CD4-positive, alpha-beta T cell treated with Interleukin-21 for 1 hour (primary cell): ENCODE measurements at places on chromosomes 12 and 14.

- no peak for DNase-seq
These were observed 378.5 kb upstream of the LMO3 start for GRCh38 chr12:16984484-16984883.

DNA sequence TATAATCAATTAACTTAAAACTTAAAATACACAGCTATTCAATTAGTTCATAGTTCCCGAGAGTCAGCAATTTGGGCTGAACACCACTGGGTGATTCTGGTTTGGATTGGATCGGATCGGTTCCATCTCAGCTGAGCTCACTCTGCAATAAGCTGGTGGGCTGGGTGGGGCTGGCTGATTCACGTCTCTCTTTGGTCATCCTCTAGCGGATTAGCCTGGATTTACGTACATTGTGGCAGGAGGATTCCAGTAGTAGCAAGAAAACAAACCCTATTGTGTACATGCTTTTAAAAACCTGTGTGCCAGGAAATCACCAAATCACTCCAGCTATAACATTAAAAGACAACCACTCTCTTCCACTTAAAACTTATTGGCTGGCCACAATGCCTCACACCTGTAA is 3.2 kb upstream of the CLEC4C start:
- DNase-seq, result no peak

DNA sequence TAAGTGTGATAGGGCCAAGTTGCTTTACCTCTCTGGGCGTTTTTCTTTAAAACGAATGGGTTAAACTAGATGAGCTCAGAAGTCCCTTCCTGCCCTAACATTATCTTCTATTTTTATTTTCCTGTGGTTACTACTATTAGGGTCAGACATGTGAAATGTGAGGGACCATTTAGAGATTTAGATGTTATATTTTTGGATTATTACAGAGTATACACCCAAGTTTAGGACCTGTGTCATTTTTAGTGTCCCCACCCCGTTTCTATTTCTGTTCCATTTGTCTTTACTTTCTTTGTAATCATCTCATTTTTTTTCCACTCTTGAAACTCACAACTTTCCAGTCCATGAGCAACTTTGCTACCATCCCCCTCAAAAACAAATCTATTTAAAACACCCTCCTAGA is 56.3 kb downstream of the SLC4A8 start:
- no peak for DNase-seq

GRCh38 chr14:20781803-20782202 is 735 bp downstream of the RNASE6 start:
- no peak for DNase-seq

- DNase-seq, result no peak
These were observed 167.2 kb downstream of the FSCB start for GRCh38 chr14:44339862-44340261.

GRCh38 chr12:131218923-131219669 is 265.4 kb downstream of the ADGRD1 start:
- DNase-seq, result no peak

DNA sequence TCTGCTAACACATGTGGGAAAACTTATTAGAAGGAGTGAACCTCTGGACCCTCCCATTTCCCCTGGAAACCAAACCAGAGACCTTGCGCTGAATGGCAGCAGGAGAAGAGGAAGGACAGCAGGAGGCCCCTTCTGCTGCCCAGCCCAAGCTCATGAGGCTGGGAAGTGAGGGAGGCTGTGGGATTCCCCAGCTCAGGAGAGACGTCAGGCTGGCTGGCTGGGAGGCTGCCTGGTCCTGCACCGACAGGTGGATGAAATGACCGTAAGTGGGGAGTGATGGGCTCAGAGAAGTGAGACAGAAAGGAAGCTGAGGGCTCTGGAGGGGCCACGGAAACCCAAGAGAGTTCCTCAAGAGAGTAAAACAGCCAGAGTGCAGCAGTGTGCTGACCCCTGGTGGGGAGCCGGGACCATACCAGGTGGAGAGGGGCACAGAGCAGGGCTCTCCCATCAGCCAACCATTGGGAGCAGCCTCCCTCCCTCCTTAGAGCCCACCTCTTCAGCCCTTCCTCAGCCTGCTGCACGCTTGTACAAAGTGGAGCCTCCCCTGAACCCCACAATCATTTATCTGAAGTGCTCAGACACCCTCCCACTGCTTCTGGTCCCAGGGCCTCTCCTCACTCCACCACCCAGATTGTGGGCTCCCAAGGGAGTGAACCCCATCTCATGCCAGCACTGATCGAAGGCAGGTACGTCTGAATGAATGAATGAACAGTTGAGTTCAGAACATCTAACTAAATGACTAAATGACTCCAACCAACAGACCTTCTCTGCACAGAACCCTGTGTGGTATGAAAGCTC is 14.0 kb downstream of the TAMALIN start:
- DNase-seq, result peak; percentile 70

GRCh38 chr12:93772003-93772700 is 95.0 kb downstream of the CRADD start:
- DNase-seq, result peak; percentile 22

DNA sequence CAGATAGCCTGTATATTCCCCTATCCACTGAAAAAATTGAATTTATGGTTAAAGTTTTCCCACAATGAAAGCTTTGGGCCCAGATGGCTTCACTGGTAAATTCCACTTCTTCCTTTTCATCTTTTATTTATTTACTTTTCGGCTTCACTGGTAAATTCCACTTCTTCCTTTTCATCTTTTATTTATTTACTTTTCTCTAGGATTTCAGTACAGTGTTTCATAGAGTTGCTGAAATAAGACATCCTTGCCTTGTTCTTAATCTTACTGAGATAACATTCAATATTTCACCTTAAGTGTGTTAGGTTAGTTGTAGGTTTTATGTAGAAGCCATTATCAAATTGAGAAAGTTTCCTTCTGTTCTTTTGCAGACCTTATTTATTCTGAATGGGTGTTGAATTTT is 18.9 kb upstream of the KLRG1 start:
- DNase-seq, result no peak

- DNase-seq, result no peak
These were observed 151.1 kb downstream of the DPF3 start for GRCh38 chr14:72742838-72743195.

- peak; percentile 60 for DNase-seq
These were observed 12.8 kb downstream of the LRCOL1 start for GRCh38 chr12:132597333-132598316.

GRCh38 chr12:229441-230191 is 15.7 kb upstream of the SLC6A12 start:
- DNase-seq, result no peak

DNA sequence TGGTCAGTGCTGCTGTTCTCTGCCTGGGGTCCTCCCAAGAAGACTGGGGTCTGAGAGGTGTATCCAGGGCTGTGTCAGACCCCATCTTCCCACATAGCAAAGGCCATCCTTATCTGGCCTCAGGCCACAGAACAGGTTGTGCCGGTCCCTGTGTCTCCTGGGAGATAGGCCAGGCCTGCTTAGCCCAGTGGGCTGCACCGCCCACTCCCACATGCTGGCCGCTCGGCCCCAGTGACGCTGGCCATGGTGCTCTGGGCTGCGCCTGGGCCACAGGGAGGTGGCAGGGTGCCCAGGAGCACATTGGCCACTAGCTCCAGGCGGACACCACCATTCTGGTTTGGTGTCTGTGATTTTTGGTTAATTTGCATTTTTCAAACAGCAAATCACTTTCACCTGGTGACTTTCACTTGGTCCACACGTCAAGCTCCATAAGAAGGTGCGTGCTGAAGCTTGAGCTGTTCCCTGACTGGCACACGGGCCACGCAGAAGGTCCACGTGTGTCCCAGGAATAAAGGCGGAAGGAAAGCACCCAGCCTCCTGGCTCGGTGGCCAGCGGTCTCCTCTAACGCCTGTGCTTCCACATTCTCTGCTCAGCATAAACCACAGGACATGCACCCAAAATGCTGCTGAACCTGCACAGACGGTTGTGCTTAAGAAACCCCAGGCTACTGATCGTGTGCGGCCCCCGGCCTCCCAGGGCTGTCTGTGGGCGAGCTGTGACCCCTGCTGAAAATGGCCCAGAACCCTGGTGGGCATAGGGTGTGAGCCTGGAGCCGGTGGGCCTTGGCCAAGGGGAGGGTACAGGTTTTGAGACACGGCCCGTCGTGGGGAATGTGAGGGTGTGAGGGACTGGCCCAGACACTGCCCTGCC is 4.6 kb downstream of the FBRSL1 start:
- no peak for DNase-seq

- DNase-seq, result no peak
These were observed 936.0 kb downstream of the DIO2 start for GRCh38 chr14:79275292-79275655.

DNA sequence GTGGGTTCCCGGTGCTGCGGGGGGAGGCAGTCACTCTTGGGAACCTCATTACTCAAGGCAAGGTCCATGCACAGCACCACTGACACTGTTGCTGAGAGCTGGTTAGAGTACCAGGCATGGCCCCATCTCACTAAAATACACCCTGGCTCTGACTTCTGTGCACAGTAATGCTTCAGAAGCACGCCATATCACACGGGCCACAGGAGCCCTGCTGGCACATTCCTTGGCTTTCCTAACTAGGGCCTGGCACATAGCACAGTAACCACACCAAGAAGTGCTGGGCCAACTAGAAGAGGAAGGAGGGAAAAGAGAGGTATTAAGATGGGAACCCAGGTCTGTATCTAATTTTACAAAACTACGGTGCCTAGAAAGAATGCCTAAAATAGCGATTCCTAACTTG is 13.5 kb upstream of the RAB35 start:
- DNase-seq, result no peak

GRCh38 chr14:47543459-47543858 is 131.9 kb downstream of the MDGA2 start:
- DNase-seq, result no peak

DNA sequence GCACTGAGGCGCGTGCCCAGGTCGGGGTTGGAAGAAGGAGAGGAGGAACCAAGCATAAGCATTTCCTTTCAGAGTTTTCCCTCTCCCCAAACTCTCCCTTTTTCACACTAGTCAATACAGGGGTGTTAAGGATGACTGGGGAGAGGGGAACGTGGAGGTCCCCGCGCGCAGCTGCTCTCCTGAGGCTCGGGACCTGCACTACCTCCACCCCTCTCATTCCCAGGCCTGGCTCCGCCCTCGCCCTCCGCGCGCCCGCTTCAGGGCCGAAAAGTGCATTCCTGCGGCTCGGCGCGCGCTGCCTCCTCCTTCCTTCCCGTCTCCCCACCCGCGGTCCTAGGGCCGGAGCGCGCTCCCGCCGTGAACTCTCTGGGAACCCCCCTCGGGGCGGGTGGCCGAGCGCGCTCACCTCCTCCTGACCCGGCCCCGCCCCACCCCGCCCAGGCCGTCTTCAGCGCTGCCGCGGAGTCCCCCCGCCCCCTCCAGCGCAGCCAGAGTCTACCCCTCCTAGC is 11.3 kb downstream of the RARG start:
- peak; percentile 84 for DNase-seq

DNA sequence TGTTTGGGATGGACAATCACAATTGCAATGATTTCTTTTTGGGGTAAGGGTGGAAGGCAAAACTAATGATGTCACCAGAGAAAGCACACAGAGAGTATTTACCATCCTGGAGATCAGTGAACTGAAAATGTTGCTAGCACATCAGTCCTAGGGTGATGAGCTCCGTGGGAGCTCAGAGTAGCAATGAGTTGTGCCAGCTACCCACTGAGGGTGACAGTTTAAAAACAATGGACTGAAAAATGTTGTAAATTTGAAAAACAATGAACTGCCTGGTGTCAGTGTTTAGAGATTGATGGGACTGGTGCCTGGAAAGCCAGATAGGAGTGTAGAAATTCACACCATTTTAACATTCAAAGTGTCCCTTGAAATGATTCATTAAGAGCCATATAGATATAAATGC is 198.5 kb downstream of the ATP23 start:
- no peak for DNase-seq

GRCh38 chr12:107404981-107405380 is 280.6 kb upstream of the PWP1 start:
- peak; percentile 35 for DNase-seq

DNA sequence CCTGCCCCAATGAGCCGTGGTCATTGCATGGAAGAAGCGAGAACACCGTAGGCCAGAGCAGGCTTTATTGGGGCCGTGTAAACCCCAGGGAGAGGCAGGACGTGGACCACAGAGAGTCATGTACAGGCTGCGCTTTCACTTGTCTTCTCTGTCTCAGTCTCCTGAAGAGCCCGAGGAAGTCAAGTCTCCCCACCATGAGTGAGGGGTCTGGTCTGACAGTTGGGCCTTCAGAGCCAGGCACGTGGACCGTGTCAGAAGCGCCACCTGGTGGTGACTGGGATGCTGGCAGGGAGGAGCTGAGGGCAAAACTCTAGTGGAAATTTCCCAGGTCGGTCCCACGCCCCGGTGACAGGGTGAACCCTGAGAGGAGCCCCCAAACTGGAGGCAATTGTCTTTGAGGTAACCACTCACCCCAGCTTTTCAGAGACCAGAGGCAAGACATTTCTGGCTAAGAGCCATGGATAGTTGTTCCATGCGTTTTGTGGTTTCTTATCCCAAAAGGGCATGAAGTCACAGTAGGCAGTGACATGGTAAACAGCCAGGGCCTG is 17.4 kb downstream of the RPS6KL1 start:
- peak; percentile 79 for DNase-seq

DNA sequence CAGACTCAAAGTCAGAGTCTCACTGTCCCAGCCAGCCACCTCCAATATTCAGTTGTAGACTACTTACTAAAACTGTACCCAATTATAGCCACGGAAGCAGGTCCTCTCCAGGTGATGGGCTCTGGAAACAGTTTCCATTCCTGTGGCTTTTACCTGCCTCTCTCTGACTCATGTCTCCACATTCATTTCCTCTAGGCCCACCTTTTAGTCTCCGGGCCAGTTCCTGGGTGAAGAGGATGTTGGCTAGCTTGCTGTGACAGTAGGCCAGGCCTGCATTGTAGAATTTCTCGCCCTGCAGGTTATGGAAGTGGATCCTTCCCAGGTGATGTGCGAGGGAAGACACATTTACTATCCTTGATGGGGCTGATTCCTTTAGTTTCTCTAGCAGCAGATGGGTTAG is 5.6 kb downstream of the RDH11 start:
- DNase-seq, result no peak

GRCh38 chr12:52316701-52317100 is 4.5 kb downstream of the KRT83 start:
- no peak for DNase-seq

DNA sequence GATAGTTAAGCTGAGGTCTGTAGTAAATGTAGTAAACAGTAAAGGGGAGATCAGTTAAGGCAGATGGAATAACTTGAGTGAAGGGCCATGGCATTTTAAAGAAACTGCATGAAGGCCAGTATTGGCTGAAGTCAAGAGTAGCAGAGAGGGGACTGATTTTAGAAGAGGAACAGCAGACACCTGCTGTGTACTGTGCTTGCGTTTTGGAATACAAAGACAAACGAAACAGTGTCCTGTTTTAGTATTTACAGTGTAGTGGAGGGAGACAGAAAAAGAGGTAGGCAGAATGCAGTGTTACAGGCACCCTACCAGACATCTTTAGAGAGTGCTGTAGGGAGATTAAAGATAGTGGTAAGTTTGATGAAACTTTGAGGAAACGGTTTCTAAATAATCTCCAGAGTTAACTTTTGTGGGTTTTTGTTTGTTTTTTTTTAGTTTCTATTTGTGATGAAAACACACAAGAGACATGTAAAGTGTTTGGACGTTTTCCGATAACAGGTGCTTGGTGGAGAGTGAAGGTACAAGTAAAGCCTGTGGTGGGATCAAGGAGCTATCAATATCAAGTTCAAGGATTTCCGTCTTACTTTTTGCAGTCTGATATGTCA is 2.1 kb downstream of the HELB start:
- DNase-seq, result peak; percentile 27

- no peak for DNase-seq
These were observed 13.3 kb downstream of the OS9 start for GRCh38 chr12:57707250-57707649.

GRCh38 chr12:7434670-7435069 is 9.3 kb downstream of the CD163L1 start:
- no peak for DNase-seq
